ENCODE measurements at places on chromosomes 4 and X. TPM values are rescaled to one million over a fixed set of nuclear protein-coding genes. Genes with fewer than 3 reads are reported as not detected.

DNA sequence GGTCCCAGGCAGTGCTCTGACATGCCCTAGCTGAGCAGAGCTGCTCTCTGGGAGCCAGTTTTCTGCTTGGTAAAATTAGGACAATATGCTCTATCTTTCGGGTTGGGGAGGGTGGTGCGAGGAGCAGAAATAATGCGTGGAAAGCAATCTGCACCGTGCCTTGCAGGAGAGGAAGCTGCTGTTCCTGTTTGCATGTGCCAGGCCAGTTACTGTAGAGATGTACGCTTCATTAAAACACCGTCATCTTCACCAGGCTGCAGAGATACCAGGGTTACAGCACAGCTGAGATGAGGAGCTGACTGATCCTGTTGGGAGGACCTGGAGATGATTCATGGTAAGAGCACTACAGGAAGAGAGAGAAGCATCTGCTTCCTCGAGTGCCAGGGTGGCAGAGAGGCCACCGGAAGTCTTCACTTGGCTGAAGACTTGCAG is 29.5 kb upstream of the IRF2 start:
- no peak for DNase-seq

GRCh38 chr4:122671919-122672490 is 51.1 kb upstream of the IL21 start:
- no peak for DNase-seq

DNA sequence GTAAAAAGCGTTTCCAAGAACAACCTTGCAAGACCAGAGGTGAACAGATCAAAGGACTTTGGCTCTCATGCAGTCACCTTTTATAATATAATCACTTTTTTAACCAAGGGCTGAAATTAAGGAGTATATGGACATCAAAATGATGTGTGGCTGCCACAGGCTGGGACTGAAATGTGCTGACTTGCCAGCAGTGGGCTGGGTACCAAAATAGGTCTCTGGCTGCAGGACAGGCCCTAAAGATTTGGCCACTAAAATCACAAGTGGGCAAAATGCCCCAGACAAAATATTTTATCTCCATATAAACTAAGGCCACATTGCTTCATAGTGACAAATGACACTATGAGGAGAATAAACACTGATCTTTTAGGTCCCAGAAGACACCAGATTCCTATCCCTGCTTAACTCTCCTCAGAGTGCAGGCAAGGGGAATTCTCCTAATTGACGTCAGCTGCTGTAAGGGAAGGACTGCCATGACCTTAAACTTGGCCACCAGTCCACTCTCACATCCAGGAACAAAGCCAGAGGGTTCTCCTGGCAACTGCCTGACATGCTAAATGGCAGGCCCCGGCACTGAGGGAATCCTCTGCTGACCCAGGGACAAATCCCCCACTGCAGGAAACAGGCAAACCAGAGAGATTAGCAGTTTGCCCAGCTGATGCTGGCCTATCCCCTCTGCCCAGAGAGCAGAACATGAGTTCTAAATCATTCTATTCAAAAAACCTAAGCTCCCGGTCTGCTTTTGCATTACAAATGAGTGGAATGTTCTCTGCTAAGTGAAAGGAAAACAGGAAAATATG is 155.8 kb downstream of the PPP3CA start:
- peak; percentile 67 for DNase-seq

CYSLTR1 gene
- 0.48 TPM for total RNA-seq

BST1 gene
- 1.2 TPM for total RNA-seq

GJB1 gene
- not detected for total RNA-seq

EFHC2 gene
- total RNA-seq: not detected

ZFP92 gene
- total RNA-seq: 0.50 TPM

ETDA gene
- not detected for total RNA-seq
